ENCODE measurements at places on chromosomes 12 and 14.

DNA sequence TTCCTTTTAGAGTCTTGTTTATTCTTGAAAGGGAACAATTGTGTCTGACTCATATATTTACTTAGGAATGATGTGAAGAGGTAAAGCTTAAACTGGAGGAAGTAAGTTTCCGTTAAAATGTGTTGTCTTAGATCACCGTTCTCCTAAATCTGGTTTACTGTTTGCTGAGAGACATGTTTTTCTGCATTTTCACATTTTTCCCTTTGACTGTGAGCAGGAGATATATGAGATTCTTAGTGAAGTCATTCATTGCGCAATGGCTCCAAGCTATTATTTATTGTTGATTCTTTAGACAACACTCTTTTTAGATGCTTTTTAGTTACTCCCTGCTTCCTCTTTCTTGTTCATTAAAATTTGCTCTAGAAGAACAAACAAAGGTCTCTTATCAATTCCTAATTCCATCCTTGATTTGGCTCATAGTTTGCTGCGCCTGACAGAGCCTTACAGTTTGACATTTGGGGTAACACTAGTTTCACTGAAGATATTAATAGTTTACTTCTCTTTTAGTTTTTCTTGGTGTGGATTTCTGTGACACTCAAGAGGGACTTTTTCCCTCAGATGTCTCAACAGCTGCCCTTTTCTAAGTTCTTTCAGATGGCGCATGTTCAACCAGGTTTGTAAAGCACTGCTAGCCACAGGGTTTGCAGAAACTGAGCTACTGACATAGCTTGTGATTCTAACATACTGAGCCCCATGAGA lies 11.4 kb downstream of the CLECL1 start:
- no peak for DNase-seq

DNA sequence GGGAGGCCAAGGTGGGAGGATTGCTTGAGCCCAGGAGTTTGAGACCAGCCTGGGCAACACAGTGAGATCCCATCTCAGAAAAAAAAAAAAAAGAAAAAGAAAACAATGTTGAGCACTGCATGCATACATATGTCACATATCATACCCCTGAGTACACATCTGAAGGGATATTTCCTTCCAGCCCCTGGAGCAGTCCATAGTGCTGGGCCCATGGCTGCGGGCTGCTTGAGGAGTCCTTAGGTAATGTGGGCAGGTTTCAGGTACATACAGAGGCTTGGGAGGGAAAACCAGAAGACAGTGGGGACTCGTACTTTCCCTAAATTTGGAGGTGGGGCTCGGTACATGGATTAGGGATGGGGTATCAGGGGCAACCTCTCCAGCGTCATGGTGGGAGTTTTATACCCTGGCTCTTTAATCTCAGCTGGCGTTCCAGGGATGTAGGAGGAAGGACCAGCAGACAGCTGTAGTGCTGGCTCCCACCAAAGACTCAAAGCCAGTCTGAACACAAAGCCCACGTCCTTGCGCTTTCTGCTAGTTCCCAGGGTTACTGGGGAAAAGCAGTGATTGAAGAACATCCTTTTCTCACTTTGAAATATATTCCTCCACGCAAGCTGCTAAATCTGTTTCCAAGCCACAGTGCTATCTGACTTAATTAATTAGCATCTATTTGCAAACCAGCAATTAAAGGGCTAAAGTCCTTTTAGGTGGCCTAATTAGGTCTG lies 5.2 kb downstream of the OTUB2 start:
- DNase-seq: no peak

DNA sequence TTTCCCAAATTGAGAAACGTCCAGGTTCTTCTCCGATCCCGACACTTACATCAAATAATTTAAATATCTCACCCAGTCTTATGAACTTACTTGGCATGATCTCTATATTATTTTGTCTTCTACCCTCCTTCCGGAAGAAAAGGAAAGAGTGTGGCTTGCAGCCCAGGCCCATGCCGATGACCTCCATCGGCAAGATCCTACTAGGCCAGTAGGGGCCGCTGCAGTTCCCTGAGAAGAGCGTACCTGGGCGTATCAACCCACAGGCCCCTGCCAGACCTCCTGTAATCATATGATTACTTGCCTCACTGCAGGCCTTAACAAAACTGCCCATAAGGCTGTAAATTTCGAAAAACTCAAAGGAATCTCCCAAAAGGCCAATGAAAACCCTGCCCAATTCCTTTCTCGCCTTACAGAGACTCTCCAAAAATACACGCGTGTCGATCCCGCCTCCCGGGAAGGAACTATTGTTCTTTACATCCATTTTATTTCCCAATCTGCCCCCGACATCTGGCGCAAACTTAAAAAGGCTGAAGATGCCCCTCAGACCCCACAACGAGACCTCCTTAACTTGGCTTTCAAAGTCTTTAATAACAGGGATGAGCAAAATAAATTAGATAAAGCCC lies 69.6 kb downstream of the MOK start:
- DNase-seq: peak; percentile 74

- no peak for DNase-seq
Measured at GRCh38 chr12:104991565-104992128, 5.5 kb downstream of the NOPCHAP1 start.

DNA sequence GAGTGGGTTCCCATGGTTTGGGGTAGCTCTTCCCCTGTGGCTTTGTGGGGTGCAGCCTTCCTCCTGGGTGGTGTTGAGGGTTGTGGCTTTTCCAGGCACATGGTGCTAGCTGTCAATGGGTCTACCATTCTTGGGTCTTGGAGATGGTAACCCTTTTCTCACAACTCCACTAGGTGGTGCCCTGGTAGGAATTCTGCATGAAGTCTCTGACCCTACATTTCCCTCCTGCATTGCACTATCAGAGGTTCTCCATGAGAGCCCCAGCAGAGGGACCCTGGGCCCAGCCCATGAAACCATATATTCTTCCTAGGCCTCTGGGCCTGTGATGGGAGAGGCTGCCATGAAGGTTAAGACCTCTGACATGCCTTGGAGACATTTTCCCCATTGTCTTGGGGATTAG lies 1093.3 kb downstream of the SLC16A7 start:
- peak; percentile 11 for DNase-seq

DNA sequence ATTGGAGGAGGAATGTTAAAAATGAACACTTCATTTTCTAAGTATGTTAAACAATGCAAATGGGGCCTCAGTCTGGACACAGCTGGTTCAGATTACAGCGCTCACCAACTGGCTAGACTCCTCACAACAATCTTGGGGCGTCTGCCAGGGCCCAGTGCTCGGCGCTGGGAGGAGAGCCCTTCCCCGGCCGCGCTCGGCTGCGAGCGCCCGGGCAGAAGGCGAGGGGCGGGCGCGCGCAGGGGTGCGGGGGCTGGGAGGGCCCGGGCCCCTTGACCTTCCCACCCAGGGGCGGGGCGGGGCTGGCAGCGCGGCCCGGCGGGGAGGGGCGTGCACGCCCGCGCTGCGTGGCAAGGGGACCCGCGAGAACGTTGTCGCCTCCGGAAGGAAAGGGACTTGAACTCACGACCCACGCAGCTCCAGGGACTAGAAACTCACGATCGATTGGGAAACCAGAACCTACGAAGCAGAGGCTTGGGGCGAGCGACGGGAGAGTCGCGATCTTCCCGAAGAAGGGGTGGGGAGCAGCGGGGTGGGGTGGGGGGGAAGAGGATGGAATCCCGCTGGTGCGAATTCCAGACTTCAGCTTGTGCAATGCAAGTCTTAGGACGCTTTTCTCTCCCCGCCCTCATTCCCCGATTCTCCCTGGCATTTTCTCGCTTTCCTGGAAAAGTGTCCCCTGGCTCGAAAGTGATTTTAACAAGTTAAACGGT lies at the start of gene FBLN5:
Gene FBLN5, minus strand, starts transcription at position 220 of the 710 bp plus-strand sequence. CDS start 465 bp downstream, outside the sequence.
- no peak for DNase-seq

DNA sequence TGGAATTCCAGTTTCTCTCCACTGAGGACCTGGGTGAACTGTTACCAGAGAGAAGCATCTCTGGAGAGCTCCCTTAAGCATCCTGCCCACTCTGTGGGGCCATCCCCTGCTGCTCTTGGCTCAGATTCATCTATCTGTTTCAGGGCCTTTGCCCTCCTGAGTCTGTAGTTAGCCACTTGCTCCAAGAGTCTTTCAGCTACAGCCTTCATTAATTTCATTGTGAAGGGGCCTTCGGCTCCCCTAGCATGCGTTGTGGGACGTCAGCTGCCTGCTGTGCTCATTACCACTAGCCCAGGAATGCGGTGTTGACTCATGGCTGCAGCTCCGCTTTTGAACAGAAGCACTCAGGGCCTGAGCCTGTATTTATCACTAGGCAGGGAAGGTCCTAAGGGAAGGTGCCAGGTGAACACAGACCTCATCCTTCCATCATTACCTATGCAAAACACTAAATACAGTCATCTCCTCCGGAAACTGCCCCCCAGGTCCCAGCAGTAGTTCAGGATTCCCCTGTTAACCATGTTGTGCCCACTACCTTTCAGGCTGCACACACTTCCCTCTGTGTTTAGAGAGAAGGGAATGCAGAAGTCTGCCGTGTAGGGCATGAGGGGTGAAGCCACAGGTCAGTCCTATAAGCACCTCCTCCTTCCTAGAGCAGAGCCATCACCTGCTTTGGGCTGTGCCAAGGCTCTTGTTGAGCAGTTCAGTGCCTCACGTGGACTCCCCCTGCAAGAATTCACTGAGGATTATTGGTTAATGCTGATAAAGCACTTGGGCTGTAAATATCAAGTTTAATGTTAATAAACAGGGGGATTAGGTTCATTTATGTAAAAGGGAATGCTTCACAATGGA lies 191.4 kb downstream of the CACNA1C start:
- no peak for DNase-seq

- DNase-seq: no peak
Measured at GRCh38 chr12:51818566-51819300, 29.8 kb downstream of the FIGNL2 start.

GRCh38 chr12:57230381-57231155 lies 1.1 kb downstream of the SHMT2 start:
- no peak for DNase-seq

DNA sequence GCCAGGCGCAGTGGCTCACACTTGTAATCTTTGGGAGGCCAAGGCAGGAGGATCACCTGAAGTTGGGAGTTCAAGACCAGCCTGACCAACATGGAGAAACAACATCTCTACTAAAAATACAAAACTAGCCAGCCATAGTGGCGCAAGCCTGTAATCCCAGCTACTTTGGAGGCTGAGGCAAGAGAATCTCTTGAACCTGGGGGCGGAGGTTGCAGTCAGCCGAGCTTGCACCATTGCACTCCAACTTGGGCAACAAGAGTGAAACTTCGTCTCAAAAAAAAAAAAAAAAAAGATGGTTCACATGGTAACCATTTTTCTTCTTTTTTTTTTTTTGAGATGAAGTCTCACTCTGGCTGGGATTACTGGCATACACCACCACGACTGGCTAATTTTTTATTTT lies 35.3 kb downstream of the SLC2A14 start:
- no peak for DNase-seq

DNA sequence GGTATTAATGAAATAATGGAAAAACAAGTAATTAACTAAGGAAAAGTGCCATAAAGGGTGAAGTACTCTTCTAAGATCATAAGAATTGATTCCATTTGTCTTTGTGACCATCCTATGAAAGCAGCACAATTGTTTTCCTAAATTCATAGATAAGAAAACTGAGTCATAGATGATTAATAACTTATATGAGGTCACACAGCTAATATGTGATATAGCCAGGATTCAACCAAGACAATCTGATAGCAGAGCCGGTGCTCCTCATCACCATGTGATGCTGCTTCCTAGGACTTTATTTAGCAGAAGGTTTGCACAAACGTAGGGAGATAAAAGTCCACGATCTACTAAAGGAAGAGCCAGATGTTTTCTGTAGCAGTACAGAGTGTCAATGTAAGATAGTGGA lies 181.5 kb upstream of the SYT1 start:
- DNase-seq: no peak

- DNase-seq: peak; percentile 74
Measured at GRCh38 chr14:92507174-92507768, 6.3 kb upstream of the RIN3 start.
